T-helper 9 cell (primary cell): ENCODE measurements at places on chromosomes 3 and 15.

DNA sequence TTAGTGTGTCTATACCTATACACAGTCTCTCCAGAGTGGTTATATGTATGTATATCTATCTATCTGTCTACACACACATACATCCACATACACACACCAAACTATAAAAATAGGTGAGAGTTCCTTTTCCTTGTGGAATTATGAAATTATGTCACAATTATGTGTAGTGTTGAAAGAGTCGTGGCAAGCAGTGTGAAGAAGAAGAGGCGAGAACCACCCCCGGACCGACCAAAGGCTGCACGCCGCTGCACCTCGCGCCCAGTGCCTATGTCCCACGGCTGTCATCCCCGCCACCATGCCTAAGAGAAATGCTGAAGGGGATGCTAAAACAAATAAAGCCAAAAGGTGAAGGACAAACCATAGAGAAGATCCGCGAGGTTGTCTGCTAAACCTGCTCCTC, 95.0 kb upstream of the RAP2B start:
- DNase-seq, result no peak

- no peak for DNase-seq
Observed at GRCh38 chr3:13135811-13136321, 62.6 kb upstream of the IQSEC1 start.

- DNase-seq, result no peak
Observed at GRCh38 chr3:183896610-183897009, 11.9 kb upstream of the PARL start.

GRCh38 chr15:83449937-83450506, 2.9 kb downstream of the SH3GL3 start:
- DNase-seq, result no peak

DNA sequence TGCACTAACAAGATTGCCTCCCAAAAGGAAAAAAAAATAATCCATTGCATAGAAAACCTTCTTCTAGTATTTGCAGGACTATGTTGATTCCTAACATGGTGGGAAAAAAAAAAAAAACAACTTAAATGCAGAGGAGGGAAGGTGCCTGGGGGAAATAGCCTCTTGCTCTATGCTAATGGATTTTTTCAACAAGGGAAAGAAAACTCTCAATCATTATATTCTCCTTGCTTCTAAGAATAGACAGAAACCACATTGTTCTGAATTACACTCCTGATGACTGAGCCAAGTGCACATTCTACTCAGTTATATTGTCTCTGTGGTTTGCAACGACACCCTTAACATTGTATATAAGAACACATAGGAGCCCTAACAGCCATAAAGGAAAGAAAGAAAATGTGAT, 760.2 kb downstream of the NAALADL2 start:
- no peak for DNase-seq

- DNase-seq, result no peak
Observed at GRCh38 chr15:51647128-51647562, 24.6 kb upstream of the DMXL2 start.

DNA sequence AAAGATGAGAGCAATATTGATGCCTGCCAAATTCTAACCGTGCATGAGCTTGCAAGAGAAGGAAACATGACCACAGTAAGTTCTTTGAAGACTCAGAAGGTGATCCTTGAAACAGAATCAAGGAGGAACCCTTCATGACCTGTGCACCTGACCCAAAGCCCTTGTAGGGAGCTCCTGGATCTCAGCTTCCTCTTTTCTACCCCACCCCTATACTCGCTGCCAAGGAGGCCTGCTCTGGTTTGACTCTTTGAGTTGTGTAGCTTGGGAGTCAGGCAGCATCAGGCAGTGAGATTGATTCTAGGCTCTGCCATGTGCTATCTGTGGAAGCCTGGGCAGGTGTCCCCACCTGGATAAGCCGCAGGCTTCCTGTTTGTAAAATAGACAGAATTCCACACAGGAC, 10.6 kb downstream of the TTC21A start:
- no peak for DNase-seq

DNA sequence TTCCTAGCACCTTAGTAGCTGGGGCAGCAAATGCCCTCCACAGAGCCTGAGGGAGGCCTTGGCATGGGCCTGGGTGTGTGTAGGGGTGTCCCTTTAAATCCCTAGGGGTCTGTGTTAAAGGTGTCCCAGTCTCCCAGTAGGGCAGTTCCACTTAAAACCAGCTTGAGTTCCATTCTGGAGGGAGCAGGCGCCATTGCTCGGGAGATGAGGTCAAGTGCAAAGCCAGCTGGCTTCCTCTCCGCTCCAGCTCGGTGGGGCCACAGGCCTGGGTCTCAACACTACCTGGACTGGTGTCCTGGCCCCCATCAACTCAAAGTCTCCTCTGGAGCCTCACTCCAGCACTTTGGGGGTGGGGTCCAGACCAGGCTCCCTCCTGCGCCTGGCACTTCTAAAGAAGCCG, 25.2 kb downstream of the FEM1B start:
- no peak for DNase-seq

DNA sequence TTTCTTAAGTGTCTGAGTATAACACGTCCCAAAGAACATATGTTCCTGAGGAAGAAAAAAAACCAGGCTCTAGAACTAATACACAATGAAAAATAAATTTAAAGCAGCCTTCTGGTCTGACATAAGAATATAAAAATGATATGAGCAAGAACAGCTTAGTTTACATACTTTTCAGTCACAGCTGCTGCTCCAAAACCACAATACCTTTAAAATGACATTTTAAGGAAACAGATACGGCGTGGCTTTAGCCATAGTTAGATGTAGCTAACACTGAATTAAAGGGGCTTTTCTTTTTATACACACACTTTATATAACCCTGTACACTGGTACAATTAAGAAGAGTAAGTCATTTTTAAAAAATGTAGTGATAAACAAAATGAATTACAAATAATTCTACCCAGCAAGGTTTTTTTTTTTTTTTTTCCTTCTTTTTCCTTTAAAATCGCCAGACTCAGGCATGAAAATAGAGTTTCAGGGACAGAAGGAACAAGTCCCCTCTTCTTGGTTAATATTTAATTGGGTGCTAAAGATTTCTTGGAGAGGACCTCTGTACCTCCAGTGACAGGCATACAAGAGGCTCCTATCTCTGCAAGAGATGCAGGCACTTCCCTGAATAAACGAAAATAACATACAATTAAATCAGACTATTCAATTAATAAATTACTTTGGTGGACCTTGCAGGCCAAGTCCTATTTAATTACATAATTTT, 265.6 kb downstream of the FOXP1 start:
- DNase-seq, result no peak

- no peak for DNase-seq
Observed at GRCh38 chr3:150049317-150049716, 78.6 kb upstream of the PFN2 start.

- DNase-seq, result no peak
Observed at GRCh38 chr3:165442061-165442460, 245.9 kb upstream of the SLITRK3 start.

DNA sequence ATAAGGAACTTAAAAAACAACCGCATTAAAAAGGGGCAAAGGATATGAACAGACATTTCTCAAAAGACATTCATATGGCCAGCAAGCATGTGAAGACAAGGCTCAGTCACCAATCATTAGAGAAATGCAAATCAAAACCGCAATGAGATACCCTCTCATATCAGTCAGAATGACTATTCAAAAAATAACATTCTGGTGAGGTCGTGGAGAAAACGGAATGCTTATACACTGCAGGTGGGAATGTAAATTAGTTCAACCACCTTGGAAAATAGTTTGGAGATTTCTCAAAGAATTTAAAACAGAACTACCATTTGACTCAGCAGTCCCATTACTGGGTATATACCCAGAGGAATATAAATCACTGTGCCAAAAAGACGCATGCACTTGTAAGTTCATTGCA, 496.6 kb upstream of the SGO1 start:
- no peak for DNase-seq

DNA sequence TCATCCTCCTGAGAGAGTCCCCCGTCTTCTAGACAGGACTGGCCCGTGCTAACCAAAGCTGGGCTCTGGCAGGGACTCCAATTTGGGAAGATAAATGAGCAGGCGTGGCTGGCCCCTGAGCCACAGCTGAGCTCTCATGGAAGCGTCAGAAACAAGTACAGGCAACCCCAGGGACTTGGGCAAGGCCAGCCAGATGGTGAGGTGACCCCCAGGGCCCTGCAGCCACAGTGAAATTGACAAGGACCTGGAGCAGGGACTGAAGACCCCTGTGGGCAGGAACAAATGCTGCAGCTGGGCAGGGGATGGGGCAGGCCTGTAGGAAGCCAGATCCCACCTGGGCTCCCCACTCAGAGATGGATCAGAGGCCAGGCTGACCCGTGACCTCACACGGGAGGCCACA, 32.8 kb upstream of the CGNL1 start:
- no peak for DNase-seq

GRCh38 chr3:167091226-167091625, 288.9 kb downstream of the ZBBX start:
- no peak for DNase-seq

GRCh38 chr15:61130950-61131942, 97.9 kb downstream of the RORA start:
- no peak for DNase-seq

DNA sequence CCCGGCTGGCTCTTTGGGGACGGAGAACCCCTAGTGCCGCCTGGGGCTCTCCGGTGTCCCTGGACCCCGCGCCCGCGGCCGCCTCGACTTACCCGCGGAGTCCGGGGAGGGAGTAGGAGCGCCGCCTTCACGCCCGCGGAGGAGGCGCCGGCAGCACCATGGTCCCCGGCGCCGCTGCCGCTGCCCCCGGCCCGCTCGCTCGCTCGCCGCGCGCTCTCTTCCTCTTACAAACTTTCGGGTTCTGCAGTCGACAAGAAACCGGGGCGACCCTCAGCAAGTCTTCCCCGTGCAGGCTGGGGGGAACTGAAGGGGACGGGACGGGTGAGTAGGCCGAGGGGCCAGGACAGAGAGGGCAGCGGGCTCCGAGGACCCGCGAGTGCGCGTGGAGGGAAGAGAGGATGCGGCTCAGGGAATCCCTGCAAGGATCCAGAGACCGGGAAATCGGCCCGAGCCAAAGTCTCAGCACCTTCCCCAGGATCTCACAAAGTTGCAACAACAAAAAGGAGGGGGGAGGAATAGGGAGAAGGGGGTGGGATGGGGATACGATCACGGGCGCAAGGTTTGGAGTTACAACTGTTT, 2.0 kb downstream of the FOXP1 start:
- DNase-seq, result peak; percentile 13

DNA sequence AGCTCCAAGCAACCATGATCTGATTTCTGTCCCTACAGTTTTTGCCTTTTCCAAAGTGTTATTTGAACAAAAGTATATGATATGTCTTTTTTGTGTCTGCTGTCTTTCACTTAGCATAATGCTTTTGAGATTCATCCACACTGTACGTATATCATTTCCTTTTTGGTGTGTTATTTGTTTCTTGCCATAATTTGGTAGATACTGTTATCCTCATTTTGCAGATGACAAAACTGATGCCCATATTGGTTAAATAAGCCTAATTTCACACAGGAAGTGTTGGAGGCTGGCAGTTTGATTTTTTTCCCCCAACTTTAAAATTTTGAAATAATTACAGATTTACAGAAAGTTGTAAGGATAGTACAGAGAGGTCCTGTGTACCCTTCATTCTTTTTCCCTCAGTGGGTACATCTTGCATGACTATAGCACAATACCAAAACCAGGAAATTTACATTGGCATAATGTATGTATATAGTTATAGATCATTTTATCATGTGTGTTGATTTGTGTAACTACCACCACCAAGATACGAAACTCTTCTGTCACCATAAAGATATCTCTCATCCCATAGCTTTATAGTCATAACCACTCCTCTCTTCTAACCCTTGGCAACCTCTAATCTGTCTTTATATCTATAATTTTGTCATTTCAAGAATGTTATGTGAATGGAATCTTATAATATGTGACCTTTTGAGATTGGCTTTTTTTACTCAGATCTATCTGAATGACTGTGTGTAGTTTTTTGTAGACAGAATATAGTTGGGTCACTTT, 55.6 kb downstream of the RASA2 start:
- DNase-seq, result no peak

GRCh38 chr3:53650424-53650823, 156.0 kb downstream of the CACNA1D start:
- DNase-seq, result no peak

- no peak for DNase-seq
Observed at GRCh38 chr15:70327856-70328678, 230.3 kb upstream of the TLE3 start.

DNA sequence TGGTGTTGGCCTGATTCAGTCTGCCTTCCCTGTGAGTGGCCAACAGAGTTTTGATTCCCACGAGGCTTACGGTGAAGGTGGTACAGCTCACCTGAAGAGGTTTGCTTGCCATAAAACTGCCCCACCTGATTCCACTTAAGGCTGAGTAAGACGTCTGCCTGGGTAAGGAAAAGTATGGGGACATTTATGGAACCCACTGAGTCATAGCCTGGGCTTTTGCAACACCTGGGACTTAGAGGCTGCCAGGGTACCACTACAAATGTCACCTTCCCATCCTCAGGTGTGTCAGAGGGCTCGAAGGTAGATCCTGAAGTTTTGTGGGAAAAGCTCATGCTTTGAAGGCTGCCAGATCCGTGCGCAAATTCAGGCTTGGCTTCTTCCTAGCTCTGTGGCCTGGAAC, 56.9 kb upstream of the SLCO2A1 start:
- no peak for DNase-seq

- no peak for DNase-seq
Observed at GRCh38 chr3:11006986-11007933, 14.7 kb downstream of the SLC6A1 start.

- no peak for DNase-seq
Observed at GRCh38 chr3:124363476-124363875, 366.8 kb upstream of the UMPS start.

DNA sequence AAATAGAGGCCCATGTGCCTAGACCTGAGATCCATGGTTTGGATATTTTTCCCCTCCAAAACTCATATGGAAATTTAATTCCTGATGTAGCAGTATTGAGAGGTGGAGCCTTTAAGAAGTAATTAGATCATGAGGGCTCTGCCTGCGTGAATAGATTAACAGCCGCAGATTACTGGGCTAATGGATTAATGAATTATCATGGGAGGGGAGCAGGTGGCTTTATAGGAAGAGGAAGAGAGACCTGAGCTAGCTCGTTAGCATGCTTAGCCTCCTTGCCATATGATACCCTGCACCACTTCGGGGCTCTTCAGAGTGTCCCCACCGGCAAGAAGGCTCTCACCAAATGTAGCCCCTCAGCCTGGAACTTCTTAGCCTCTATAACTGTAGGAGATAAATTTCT, 15.8 kb downstream of the ARHGEF26 start:
- no peak for DNase-seq

DNA sequence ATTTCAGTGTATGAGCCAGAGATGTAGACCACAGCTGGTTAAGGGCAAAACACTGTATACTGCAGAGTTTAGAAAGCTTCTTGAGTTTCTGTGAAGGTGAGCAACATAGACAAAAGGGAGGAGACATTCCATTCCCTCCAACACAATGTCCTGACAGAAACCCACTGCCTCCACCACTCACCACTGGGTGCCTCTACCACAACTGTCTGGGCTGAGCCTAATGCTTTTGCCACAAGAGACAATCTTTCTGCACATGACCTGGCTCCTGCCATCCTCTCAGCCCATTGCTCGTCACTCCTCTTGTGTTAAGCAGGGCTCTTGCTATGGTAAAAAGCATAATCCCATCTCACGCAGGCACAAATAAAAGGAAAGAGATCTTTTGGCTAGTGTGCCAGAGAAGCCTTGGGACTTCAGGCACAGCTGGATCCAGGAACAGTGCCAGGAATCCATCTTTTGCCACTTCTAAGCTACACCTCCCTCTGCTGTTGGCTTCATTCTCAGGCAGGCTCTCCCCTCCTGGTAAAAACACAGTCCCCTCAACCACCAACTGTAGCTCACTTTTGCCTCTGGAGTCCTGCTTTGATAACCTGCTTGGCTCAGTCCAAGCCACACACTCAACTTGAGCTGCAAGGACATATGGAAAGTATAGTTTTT, 140.6 kb upstream of the PRR20G start:
- DNase-seq, result no peak
